Gastroesophageal sphincter (tissue), 4 donors: ENCODE measurements at places on chromosomes 12 and 14.

DNA sequence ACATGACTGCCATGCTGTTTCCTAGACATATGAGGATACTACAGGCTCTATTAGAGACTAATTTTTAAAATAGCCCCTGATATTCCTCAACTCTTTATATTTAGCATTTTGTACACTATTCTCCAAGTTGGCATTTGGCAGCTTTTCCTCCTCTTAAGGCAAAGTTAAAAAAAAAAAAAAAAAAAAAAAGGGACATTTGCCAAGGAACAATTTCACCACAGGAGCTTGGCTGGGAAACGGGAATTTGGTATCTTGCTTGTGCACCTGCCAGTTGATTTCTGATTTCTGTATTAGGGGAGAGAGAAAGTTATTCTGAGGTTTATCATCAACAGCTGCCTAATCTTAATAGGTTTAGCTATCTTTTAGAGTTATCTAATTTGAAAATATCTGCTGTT lies 87.2 kb downstream of the CAND1 start:
- no peak for ATAC-seq

- ATAC-seq = no peak
Observed at GRCh38 chr12:70908978-70909377, 11.6 kb downstream of the PTPRR start.

- ATAC-seq = no peak
Observed at GRCh38 chr14:73623504-73624054, 11.3 kb downstream of the ACOT6 start.

GRCh38 chr12:116525418-116526001 lies 33.7 kb upstream of the MAP1LC3B2 start:
- ATAC-seq = peak; percentile 88

DNA sequence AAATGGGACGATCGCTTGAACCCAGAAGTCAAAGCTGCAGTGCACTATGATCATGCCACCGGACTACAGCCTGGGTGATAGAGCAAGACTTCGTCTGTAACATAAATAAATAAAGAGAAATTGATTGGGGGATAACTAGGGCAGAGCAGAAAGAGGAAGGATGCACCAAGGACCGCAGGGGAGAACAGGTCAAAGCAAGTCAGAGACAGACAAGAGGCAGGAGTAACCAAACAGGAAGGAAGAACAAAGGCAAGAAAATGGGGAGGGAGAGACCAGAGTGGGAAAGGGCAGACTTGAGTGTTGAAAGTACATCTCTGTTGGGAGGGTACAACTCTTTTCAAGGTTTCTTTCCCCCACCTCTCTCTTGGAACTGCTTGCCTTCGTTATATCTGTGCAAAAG lies 50.8 kb upstream of the ELK3 start:
- ATAC-seq = no peak

DNA sequence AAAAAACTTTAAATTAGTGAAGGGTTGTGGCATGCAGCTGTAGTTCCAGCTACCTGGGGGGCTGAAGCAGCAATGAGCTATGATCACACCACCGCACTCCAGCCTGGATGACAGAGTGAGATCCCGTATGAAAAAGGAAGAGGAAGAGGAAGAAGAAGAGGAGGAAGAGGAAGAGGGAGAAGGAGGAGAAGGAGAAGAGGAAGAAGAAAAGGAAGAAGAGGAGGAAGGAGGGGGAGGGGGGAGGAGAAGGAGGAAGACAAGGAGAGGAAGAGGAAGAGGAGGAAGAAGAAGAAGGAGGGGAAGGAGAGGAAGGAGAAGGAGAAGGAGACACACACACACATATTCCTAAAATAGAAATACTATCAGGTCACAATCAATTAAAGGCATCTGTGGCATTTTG lies 32.0 kb downstream of the RXYLT1 start:
- no peak for ATAC-seq

GRCh38 chr12:52390739-52391617 lies 5.5 kb upstream of the KRT84 start:
- ATAC-seq = no peak

DNA sequence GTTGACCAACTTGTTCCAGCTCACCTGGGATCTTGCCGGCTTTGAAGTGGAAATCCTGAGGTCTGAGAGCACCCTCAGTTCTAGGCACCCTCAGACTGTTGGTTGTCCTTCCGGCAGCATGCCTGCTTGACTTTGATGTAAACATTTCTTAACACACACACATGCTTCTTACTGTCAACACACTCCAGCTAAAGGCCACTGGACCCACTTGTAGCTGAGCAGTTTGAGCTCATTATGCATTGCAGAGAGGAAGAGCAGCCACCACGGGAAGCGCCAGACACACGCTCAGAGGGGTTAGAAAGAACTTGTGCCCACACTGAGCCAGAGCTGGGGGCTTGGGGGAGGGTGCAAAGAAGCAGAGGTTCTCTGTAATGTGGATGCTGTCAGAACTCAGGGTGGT lies 55.8 kb downstream of the TNFAIP2 start:
- no peak for ATAC-seq

DNA sequence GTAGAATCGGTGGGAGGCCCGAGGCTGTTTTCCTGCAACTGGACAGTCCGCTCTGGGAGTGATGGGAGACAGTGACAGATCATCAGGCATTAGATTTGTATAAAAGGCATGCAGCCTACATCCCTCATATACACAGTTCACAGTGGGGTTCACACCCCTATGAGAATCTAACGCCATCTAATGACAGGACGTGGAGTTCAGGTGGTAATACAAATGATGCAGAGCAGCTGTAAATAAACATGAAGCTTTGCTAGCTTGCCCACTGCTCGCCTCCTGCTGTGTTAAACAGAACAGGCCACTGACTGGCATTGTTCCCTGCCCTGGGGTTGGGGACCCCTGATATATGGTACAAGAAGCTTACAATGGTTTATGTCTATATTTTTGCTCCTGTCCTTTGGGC lies 179.0 kb downstream of the LRFN5 start:
- ATAC-seq = no peak

- ATAC-seq = no peak
Observed at GRCh38 chr12:52139579-52140062, 52.2 kb downstream of the KRT80 start.

DNA sequence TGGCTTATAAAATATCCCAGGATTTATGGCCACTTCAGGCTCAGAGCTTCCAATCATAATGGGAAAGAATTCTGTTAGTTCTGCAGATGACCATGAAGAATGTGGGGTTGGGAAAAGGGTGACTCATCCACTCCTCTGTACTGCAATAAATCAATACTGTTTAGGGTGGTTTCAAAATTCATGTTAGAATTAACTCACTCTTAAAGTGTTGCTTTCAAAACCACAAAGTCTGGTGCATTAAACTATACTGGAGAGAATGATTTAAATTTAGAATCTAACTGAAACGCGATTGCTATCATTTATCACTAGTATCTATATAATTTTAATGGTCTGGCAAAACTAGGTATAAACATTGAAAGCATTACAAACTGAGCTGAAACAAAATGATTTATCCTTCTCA lies 798 bp downstream of the CCDC198 start:
- ATAC-seq = no peak

- ATAC-seq = no peak
Observed at GRCh38 chr12:93621986-93622385, 49.5 kb downstream of the SOCS2 start.

- peak; percentile 92 for ATAC-seq
Observed at GRCh38 chr14:23071244-23071920, 14.1 kb upstream of the CDH24 start.

DNA sequence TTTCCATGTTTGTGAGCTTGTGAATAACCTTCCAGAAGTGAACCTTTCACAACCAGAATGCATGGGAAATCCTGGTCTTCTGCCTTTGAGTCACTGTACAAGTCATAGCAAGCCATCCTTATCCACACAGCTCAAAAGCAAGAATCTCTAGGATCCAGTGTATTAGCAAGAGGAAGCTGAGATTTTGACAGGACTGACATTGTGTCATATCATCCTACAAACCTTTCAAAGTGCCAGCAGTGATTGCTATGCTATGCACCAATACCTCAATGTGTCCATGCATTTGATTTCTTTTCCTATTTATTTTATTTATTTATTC lies 13.5 kb upstream of the NRDE2 start:
- no peak for ATAC-seq

GRCh38 chr14:27184427-27184826 lies 586.6 kb upstream of the NOVA1 start:
- ATAC-seq = no peak

DNA sequence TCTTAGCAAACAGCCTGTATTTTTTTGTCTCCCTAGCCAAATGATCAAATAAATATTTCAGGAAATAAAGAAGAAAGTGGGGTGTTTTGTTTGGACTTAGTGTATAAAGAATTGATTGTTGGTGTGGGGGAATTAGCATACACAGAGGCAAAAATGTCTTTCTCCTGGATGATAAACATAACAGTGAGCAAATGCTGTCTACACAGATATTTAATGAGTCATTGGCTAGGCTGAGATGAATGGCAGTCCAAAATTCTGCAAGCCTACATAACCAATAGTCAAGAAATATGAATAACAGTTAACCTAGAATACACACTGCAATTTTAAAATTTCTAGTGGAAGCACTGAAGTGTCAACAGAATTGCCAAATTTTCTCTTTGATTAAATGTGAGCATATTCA lies 35.8 kb downstream of the MYF5 start:
- no peak for ATAC-seq

- peak; percentile 6 for ATAC-seq
Observed at GRCh38 chr14:54901380-54902142, 1.1 kb downstream of the GCH1 start.

DNA sequence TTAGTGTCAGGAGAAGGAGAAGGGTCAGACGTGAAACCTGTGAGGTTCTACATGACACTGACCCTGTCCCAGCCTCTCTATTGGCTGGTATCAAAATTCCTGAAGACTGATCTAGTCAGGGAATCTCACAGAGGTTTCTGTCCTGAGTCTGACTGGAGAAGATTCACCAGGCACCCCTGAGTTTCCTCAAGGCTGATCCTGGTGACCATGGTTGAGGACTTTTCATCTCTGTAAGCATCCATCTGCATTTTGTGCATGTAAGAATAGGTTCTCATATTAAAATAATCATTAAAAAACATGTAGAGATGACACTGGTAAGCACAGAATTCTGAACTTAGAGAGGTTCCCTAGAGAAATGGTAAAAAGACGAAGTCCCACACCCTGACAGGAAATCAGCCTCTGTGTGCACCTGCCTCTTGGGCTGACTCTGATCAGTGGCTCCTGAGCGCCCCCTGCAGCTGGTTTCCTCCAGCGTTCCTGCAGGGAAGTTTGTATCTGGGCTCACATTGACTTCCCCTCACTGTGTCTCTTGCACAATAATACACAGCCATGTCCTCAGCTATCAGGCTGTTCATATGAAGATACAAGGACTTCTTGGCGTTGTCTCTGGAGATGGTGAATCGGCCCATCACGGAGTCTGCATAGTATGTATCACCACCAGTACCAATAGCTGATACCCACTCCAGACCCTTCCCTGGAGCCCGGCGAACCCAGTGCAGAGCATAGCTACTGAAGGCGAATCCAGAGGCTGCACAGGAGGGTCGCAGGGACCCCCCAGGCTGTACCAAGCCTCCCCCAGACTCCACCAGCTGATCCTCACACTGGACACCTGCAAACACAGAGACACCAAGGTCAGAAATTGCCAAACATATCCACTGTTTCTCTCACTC lies 991.9 kb downstream of the TMEM121 start:
- no peak for ATAC-seq

DNA sequence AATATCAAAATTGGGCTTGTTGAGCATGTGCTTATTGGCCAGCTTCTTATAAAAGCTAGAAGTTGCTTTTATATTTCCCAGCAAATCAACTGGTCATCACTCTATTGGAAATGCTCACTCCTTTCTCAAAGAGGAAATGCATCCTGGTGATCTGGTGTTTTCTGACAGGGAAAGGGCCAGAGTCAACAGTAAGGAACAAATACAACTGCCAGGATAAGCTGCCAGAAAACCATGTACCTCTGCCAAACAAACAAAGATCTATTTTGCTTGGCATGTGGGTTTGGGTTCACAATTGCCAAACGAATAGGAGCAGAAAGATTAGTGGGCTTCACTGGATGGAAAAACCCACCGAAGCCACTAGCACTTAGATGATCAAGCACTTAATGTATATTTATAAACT lies 126.9 kb upstream of the PDZRN4 start:
- no peak for ATAC-seq

- no peak for ATAC-seq
Observed at GRCh38 chr14:105092171-105093037, 27.2 kb upstream of the GPR132 start.

DNA sequence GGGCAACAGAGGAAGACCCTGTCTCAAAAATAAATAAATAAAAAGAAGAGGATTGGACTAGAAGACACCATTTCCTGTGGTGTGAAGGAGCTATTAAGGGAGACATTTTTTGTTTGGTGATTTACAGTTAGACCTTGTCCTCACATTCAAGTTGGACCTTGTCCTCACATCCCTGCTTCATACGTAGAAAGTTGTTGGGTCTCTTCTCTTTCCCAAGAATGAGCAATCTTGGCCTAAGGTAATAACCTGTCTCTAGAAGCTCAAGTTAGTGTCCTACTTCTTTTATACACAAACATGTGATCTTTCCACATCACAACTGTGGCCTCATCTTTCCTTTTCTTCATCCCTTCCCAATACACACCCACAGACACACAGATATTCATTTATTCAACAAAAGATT lies 13.0 kb downstream of the APOLD1 start:
- no peak for ATAC-seq

- no peak for ATAC-seq
Observed at GRCh38 chr14:103530390-103530789, 1.4 kb downstream of the TRMT61A start.

DNA sequence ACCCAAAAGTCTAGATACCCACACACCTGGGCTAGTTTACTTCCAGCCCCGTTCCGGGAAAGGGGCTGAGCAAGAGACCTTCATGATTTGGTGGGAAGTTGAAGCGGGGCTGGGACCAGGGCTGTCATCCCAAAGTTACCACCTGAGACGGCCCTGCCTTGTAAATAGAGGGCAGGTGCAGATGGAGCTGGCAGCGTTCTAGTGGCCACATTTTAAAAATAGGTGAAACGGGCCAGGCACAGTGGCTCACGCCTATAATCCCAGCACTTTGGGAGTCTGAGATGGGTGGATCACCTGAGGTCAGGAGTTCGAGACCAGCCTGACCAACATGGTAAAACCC lies 43.4 kb downstream of the NFKBIA start:
- ATAC-seq = no peak

GRCh38 chr12:109934026-109934425 lies 34.0 kb downstream of the TCHP start:
- ATAC-seq = no peak

- no peak for ATAC-seq
Observed at GRCh38 chr14:53982546-53982945, 25.9 kb upstream of the BMP4 start.

DNA sequence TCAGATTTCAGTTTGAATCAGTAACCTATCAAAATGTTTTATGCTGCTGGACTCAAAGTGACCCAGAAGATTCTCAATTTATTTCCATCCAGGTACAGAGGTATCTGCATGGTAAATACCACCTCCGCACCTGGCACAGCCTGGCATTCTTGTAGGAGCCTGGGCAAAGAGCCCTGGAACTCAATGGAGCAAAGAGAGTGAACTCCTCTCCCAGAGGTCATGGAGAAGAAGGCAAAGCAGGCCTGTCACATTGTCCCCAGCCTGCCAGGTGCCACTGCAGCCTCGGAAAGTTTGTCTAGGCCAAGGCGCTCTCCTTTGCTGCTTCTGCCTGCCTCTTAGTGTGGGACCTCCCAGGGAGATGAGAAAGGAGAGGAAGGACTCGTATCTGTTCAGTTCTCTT lies 319.8 kb downstream of the ZFP36L1 start:
- ATAC-seq = no peak
